ENCODE measurements at places on chromosomes 3 and 15. TPM values are rescaled to one million over a fixed set of nuclear protein-coding genes. Genes with fewer than 3 reads are reported as not detected.

- H3K4me1 ChIP-seq, result no peaks in the 10 kb centered on the region
- no peaks in the 10 kb centered on the region for H3K27me3 ChIP-seq
- DNase-seq, result no peak
- H3K27ac ChIP-seq, result no peak overlapping the region
Measured at GRCh38 chr3:52793702-52794611, 639 bp upstream of the ITIH3 start.

- no peaks in the 10 kb centered on the region for H3K36me3 ChIP-seq
- H3K4me3 ChIP-seq, result no peak overlapping the region
- no peak for DNase-seq
- no peaks in the 10 kb centered on the region for H3K4me1 ChIP-seq
- no peak overlapping the region for H3K27ac ChIP-seq
Measured at GRCh38 chr3:14582045-14582410, 41.9 kb upstream of the GRIP2 start.

DNA sequence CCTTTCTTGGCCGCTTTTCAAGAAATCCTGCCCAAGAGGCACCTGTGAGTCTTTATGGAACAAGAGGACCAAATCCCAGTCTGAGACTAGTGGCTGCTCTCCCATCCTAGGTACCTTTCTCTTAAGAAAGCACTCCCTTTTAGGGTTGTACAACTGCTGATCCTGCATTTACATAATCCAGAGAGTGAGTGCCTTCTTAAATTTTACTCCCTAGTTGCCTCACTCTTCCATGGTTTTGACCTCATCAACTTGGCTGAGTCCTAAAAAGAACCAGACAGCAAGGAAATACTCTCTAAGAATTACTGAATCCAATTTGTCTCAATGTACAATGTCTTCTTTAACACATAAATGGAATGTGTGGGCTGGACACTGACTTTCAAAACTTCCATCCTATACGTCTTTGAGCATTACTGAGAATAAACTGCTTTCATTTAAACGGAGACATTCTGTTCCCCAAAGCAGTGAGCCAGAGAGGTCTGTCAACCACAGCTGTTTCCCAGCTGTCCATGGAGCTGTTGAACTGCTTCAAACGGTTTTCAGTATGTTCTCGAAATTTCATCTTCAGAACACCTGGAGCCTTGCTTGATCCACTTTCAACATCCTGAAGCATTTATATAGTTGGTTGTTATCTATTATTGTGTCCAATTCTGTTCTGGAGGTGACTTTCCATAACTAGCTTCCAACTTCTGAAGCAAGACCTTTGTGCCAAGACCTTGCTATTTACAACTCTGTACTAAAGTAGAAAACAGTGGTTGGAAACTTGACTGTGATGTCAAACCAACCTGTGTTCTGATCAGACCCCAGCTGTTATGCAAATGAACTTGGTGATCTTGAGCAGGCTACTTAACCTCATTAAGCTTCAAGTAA lies 179.1 kb downstream of the SLC9A9 start:
- peaks cover 8% of the 10 kb centered on the region for H3K4me1 ChIP-seq
- no peak overlapping the region for H3K27ac ChIP-seq
- no peak overlapping the region for H3K4me3 ChIP-seq

- H3K36me3 ChIP-seq, result peaks cover 43% of the 10 kb centered on the region
- H3K4me3 ChIP-seq, result peak overlapping the region; percentile 44
- H3K4me1 ChIP-seq, result peaks cover 36% of the 10 kb centered on the region
- H3K27ac ChIP-seq, result peak overlapping the region; percentile 61
Measured at GRCh38 chr3:38374221-38374620, 27.6 kb downstream of the XYLB start.

- peaks cover 3% of the 10 kb centered on the region for H3K27me3 ChIP-seq
- peaks cover 8% of the 10 kb centered on the region for H3K4me1 ChIP-seq
- H3K27ac ChIP-seq, result no peak overlapping the region
- no peak for DNase-seq
Measured at GRCh38 chr3:42960786-42961185, 18.3 kb upstream of the GASK1A start.

DNA sequence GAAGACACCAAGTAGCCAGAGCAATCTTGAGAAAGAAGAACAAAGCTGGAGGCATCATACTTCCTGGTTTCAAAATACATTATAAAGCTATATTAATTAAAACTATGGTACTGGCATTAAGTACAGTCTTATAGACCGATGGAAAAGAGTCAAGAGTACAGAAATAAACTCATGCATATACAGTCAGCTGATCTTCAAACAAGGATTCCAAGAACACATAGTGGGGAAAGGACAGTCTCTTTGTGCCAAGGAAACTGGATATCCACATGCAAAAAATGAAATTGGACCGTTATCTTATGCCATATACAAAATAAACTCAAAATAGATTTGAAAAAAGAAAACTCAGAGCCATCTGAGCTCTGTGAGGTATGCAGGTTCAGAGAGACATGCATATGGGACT lies 57.4 kb downstream of the SERP1 start:
- H3K36me3 ChIP-seq, result peaks cover 4% of the 10 kb centered on the region
- no peaks in the 10 kb centered on the region for H3K4me1 ChIP-seq
- no peak overlapping the region for H3K4me3 ChIP-seq

- no peaks in the 10 kb centered on the region for H3K27me3 ChIP-seq
- H3K4me3 ChIP-seq, result no peak overlapping the region
- no peak for DNase-seq
- H3K27ac ChIP-seq, result no peak overlapping the region
Measured at GRCh38 chr3:55801676-55802075, 314.6 kb upstream of the WNT5A start.

GRCh38 chr3:125433611-125434041 lies 58.5 kb upstream of the ZNF148 start:
- H3K36me3 ChIP-seq, result no peaks in the 10 kb centered on the region
- no peak for DNase-seq
- no peaks in the 10 kb centered on the region for H3K27me3 ChIP-seq
- H3K4me3 ChIP-seq, result no peak overlapping the region

Gene NMD3
- 37.0 TPM for total RNA-seq

Gene SERPINI2
- not detected for total RNA-seq

Gene VEPH1
- total RNA-seq, result not detected

Gene SCN11A
- total RNA-seq, result 0.05 TPM

Gene GATA2
- not detected for total RNA-seq

Gene ANKRD63
- 0.17 TPM for total RNA-seq

Gene ENTPD3
- not detected for total RNA-seq

Gene CYP8B1
- not detected for total RNA-seq

Gene LRRFIP2
- 27.1 TPM for total RNA-seq

Gene CPN2
- not detected for total RNA-seq
